ENCODE measurements at places on chromosomes 2 and 18.

DNA sequence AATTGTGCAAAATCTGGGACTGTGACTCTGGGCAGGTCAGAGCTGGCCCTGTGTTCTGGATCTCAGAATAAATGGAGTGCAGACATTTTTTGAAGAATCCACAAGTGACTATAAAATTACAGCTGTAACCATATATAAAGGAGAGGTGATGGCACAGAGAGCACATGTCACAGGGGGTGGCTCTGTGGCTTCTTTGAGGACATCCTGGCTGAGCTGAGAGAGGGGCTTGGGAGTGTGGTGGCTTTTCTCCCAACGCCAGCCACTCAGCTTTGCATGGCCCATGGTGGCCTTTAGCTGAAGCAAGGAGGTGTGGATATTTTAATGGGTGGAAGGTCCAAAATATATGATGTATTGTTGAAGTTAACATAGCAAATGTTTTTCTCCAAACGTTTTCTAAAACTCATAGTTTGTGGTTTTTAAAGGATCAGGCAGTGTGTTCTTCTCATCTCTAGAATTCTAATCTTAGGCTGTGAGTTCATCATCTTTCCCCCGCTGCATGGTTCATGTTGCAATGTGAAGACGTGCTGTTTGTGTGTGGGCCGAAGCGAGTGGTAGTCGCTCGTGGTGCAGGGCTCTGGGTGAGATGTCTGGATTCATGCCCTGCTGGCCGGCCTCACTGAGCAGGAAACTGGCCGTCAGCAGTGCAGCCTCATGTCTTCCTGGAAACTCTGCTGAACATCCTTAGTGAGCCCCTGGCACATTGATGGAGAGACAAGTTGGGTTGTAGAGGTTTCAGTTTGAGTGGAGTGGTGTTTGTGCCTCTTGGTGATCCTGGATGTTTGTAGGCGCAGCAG, 109.9 kb downstream of the ZNF236 start:
- DNase-seq, result no peak

DNA sequence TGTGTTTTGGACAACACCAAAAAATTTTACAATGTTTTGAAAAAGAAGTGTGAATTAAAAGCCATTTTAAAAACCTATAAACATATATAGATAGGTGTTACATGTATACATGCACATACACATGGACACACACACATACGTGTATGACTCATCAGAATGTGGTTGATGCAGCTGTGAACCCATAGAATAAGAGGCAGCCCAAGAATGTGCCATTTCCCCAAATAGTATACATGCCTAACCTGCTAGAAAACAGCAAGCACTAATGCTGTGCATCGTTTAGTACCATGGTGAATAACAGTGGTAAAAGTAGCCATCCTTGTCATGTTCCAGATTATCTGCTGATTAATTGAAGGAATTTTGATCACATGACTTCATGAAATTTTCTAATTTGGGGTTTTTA, 149.0 kb downstream of the DSEL start:
- DNase-seq, result no peak

GRCh38 chr18:58453913-58454317, 175.0 kb downstream of the ALPK2 start:
- no peak for DNase-seq

DNA sequence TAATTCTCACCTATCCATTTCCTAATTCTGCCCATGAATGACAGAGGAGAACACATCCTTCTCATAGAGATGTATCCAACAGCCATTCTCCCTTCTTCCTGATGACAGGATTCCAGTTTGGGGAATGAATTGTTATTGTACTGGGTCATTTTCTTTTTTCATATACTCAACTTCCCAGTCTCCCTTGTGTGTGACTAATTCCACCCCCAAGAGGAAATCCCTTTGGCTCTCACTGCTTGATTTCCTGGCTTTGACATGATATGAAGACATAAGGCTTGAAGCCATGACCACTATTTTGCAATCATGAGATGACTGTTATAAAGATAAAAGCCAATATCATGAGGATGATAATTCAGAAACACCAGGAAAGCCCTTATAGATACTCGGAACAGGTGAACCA, 384.7 kb upstream of the ACVR2A start:
- no peak for DNase-seq

- DNase-seq, result no peak
Observed at GRCh38 chr2:110677080-110677479, 783 bp downstream of the BUB1 start.

- DNase-seq, result no peak
Observed at GRCh38 chr2:148882051-148882450, 7.0 kb downstream of the KIF5C start.

- no peak for DNase-seq
Observed at GRCh38 chr2:75553935-75554531, 6.7 kb downstream of the EVA1A start.

GRCh38 chr2:142582317-142582716, 295.1 kb upstream of the KYNU start:
- no peak for DNase-seq

DNA sequence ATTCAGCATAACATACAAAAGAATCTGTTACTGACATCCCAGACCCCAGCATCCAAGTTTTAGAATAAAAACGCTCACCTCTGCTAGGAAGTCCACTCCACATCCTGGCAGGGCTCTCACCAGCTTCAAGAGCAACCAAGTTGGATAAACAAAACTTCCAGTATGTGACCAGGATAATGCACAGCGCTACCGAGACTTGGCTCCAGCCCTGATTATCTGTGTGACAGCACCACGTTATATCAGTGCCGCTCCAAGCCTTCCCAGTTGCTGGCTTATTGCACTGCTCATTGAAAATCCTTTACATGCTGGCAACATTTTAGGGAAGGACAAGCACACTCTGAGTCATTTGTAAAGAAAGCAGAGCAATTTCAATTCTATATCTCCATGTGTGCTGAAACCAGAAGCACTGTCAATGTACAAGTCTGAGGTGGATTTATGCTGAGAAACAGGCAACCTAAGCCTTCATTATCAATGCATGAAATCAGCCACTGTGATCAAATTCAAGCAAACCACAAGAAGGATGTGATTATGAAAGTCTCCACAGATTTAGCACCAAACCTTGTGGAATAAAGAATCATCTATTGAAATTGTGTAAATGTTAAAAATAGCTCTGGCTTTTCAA, 115.7 kb downstream of the ZNF385B start:
- no peak for DNase-seq

DNA sequence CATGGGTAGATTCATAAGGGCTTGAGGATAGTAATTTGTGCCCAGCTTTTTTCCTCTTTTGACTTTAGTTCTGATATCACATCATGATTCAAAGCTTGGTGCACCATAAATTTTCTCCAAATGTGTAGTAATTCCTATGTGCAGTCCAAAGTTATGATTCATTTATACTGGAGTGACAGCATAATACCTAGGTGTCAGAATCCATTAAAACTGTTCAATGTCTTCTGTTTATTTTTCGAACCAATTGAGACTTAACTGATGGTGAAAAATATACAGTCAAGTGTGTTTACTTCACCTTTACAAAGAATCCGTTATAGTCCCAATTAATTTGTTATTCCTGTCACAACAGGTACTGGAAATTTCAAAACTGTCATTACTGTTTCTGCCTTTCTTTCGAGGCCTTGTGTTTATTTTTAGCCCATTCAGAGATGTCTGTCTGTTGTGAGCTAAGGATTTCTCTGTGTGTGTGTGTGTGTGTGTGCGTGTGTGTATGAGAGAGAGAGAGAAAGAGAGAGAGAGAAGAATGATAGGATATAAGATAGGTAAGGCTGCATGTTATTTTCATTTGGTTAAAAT, 389.7 kb upstream of the ATP5MC3 start:
- no peak for DNase-seq

DNA sequence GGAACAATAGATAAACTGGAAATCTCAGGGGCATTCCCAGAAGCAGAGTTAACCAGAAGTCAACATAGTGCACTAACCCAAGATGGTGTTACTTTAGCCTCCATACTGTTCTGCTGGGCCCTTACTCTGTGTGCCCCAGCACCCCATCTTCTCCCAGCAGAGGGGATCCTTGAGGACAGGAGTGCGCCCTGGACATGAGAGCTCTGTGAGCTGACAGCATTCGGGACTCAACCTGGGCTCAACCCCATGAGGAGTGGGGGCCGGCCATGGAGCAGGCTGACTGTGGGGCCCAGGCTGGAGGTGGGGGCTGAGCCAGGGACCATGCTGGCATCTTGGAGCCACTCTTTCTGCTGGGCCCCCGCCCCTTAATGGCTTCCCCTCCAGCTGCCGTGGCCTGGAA, 156.3 kb upstream of the HS6ST1 start:
- no peak for DNase-seq

- no peak for DNase-seq
Observed at GRCh38 chr2:200442471-200442870, 67.4 kb downstream of the KCTD18 start.

GRCh38 chr2:71934595-71935261, 212.9 kb downstream of the CYP26B1 start:
- DNase-seq, result no peak

GRCh38 chr2:193965263-193965662, 1691.8 kb upstream of the SLC39A10 start:
- DNase-seq, result no peak

- DNase-seq, result no peak
Observed at GRCh38 chr2:232873909-232874641, 4.0 kb downstream of the SNORC start.

DNA sequence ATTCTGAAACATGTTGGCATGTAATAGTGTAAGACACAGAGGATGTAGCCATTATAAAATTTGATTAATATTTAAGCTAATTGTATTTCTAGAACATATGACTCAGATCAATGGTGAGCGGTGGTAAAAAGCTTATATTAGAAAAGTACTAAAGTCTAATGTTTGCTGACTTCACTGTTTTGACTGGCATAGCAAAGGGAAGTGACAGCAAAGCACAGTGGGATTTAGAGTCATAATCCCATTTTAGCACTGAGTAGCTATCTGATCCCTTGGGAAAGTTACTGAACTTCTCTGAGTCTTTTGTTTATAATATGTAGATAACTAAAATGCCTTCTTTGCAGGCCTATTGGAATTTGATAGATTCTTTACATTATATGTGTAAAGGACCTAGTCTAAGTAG, 60.4 kb downstream of the KIAA1328 start:
- no peak for DNase-seq

GRCh38 chr2:17637131-17637906, 96.8 kb downstream of the VSNL1 start:
- no peak for DNase-seq

GRCh38 chr18:46601141-46601805, 55.7 kb downstream of the LOXHD1 start:
- no peak for DNase-seq

DNA sequence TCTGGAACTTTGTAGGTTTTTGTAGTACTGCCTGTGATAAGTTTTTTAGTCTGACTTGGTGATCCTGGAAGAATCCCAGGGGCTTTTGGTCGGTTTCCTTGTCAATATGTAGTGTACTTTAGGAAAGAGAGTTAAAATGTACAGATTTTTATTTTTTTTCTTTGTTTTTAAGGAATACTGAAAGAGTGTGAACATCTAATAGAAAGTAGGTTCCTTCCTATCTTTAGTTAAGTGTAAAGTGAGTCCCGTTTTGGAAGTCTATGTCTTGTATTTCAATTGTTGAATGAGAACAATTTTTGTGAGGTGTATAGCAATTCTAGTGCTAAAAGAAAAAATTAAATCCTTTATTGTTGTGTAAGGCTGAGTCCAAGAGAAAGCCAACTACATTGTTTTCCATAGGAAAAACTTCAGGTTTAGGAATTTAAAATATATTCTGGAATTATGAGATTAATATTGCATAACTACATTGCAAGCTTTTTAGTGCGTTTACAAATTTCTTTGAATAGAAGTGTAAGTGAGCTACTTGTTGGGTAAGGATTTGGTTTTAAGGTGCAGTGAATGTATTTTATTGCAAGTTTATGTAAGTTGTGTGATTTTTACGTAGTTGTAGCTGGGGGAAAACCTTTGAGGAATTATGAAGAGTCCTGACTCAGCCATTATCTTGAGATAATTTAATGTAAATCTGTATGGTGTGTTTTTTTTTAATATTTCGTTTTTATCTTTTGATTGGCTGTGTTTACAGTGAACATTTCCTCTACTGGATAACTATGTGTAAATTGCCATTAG, 1.7 kb downstream of the VAPA start:
- no peak for DNase-seq

GRCh38 chr2:115652652-115653051, 1210.2 kb downstream of the DPP10 start:
- no peak for DNase-seq

- DNase-seq, result no peak
Observed at GRCh38 chr2:63865159-63865799, 23.6 kb downstream of the UGP2 start.

GRCh38 chr2:172462849-172463381, 35.5 kb downstream of the ITGA6 start:
- no peak for DNase-seq

- DNase-seq, result no peak
Observed at GRCh38 chr2:27992787-27993401, 102.4 kb downstream of the BABAM2 start.

DNA sequence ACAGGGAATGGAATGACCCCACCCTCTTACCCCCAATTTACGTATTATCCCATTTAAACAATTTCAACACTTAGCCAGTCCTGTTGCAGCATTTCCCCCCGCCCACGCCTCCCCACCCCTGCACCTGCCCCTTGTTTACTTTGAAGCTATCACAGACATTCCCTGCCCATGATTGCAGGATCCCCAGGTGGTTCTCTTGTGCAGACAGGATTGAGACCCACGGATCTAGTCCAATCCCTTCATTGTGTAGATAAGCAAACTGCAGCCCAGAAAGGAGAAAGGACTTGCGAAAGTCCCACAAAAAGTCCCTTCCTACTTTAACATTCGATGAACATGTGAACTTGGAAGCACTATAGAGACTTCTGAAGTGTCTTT, 38.9 kb downstream of the TMEM17 start:
- DNase-seq, result no peak

GRCh38 chr2:140348826-140349225, 1568.6 kb upstream of the NXPH2 start:
- DNase-seq, result no peak

DNA sequence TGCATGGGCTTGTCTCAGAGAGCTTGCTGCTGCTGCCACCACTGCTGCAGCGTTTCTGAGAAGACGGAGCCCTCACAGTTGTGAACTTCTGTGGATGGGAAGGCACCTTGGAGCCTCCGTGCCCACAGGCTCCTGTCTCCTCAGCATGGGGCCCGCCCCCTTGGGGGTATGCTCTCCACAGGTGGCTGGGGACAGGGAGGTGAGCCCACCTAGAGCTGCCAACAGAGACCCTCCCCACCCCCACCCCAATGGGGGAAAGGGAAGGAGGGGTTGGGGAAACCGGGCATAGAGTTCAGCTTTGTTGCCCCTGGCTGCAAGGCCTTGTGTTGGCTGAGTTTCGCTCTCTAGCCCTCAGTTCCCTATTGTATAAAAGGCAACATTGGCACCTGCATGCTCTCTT, 76.1 kb downstream of the INPP4A start:
- DNase-seq, result no peak

DNA sequence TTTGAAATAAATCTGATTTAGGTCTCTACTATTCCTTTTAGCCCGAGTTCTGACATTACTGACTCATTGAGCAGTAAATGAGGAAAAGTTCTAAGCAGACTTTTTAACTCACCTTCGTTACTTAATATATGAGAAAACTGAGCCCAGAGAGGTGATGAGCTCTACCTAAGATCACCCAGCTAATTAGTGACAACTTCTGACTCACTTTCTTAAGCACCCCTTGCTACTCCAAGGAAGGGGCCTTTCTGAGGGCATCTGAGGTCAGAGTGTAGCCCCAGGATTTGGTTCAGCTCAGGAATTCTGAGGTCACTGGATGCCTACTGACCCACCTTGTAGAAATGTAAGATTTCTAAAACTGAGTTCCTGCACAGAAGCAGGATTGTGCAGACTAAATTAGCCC, 102.2 kb upstream of the FZD5 start:
- DNase-seq, result no peak

Data from NCI-H1048 (cell line).